Gastroesophageal sphincter (tissue), 4 donors: ENCODE measurements at places on chromosomes 1 and 21.

- no peak for ATAC-seq
These were observed 559.8 kb upstream of the USP24 start for GRCh38 chr1:55775007-55775406.

GRCh38 chr1:25026730-25027450 lies 96.8 kb upstream of the RUNX3 start:
- ATAC-seq, result no peak

GRCh38 chr1:94276988-94277434 lies 39.6 kb upstream of the ARHGAP29 start:
- ATAC-seq, result peak; percentile 68

DNA sequence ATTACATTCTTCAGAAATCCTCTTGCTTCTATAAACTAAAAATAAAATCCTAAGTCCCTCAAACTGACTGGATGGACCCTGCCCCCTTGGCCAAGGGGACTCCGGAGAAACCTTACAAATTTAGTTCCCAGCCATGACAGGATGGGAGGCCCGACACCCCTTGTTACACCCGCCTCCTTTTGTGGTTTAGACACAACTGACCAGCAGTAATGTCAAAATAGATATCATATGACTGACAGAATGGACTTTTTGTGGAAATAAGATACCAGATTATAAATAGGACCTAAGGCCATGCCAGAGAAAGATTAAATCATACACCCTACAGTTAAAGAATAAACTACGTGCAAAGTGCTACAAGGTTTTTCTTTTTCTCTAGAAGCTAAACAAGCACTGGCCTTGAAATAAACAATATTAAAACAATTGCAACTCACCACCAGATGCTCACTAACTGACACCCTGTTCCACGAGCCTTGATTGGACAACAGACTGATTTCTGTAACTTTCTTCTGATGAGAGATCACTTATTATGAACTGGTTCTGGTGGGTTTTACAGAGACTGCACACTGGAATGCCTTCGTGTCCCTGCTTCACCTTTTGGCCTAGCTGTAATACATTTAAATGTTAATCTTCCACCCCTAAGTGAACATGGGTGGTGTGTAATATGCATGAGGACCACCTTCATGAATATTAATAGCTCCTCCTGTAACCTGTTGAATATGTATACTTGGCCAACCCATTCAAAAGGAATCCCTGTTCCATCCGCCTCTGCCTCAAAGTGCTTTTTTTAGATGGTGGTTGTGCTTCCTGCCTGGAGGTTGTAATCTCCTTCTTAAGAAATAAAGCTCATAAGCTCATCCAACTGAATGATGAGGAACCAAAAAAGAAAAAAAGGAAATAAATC lies 99.6 kb downstream of the ODF2L start:
- no peak for ATAC-seq
